ENCODE measurements at places on chromosomes 5 and 9.
A peak's percentile ranks its signal among the peaks of the same experiment; 100 is the strongest.

DNA sequence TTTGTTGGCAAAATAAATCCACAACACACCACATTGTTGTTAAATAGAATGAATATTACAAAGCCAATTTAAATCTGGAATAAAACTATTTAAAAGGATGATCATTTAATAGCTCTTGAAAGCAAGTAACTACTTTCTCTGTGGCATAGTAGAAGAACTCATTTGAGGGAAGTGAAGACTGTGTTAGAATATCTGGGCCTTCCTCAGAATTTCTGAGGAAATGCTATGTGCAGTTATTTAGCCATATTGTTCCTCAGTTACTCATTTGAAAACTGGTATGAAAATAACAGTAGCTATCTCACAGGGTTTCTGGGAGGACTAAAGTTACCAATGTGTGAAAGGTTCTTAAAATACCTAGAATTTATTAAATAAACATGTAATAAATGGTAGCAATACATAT is 595.8 kb downstream of the PSAT1 start:
- no peak for DNase-seq

DNA sequence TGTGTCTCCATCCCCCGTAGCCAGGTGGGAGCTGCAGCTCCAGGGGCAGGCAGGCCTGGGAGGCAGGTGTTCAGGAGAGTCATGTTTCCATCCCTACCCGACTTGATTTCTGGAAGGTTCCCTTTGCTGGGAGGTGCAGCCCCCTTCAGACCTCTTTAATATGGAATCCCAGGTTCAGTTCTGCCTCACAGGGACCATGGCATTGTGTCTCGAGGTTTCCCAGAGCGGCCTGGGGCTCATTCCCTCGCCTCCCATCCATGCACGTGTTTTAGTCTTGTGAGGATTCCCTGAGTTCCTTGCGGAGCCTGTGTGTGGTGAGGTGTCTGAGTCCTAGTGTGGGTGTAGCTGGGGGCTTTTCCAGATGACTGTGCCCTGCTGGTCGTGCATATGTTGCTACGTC is 16.5 kb upstream of the AHRR start:
- DNase-seq = peak; percentile 16

DNA sequence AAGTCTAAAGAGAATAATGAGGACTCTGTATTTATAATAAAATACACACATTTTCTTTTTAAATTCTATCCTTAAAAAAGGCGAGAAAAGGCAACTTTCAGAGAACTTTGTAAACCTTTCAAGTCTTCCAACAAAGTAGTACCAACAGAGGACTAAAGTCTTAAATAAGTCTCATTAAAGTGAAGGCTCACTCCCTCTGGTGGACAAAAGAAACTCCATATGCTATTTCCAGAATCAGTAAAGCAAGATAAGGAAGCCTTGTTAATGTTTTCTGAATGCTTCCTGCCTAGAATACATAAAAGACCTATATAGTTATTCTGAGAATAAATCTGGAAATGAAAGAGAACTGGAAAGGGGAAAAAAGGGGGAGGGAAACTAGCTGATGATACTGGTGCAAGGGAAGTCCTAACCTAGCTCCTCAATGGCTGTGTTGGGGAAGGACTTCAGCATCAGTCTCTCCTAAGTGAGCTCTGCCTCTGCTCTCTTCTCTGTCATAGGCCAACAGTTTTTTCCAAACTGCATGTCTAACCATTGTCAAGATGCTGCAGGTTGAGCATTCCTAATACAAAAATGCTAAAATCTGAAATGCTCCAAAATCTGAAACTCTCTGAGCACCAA is 7.2 kb downstream of the HMGCS1 start:
- DNase-seq = peak; percentile 36

GRCh38 chr5:36536616-36537005 is 69.8 kb upstream of the SLC1A3 start:
- no peak for DNase-seq

- DNase-seq = no peak
Measured at GRCh38 chr9:32706725-32707100, 71.2 kb upstream of the TAF1L start.

- DNase-seq = peak; percentile 100
Measured at GRCh38 chr9:127396808-127397645, at the start of gene SLC2A8. SLC2A8 (plus strand) TSS chr9:127397169; CDS start chr9:127397231, 62 bp downstream.

- no peak for DNase-seq
Measured at GRCh38 chr5:133801431-133801830, 167.0 kb downstream of the C5orf15 start.

DNA sequence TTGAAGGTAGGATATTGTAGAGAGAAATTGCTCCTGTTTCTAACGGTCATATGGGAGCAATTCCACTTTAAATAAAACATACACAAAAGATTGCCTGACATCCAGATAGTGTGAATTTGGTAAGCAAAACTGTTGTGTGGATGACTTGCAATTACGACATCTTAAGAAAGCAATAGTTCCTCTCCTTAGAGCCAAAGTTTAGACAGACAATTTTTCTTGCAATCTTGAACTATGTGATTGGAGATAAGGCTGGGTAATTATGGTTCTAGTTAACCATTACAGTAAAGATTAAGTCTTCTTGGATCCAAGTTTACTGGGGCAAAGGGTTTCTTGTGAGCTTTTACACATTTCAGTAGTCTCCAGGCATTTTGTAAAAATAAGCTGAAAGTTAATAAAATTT is 1080.6 kb upstream of the CDH6 start:
- DNase-seq = no peak

- DNase-seq = no peak
Measured at GRCh38 chr9:3647652-3648051, 121.9 kb upstream of the RFX3 start.

DNA sequence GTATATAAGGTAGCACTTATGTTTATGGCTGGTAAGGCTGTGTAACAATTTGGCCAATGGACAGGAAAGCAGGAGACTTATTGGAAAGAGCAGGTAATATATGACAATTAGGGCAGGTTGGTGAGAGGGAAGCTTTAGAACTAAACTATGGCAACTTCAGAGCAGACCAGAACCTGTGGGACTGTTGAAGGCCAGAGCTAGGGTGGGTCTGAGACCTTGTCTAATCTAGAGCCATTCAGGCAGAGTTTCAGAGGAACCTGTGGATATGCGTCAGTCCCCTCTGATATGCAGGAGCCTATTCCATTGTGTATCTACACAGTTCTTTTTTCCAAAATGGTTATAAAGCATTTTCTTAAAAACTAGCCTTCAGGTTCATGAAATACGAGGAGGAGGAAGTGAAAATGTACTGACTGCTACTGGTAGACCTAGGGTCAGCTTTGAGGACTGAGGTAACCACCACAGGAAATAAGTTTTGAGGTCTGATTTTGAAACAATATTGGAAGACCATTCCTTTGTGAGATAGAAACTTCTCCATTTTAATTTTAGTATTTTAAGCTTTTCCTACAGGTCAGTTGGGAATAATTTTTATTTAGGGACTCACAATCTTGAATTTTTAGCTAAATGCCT is 37.6 kb downstream of the ELL2 start:
- no peak for DNase-seq

- no peak for DNase-seq
Measured at GRCh38 chr9:37036776-37037502, 2.9 kb upstream of the PAX5 start.

DNA sequence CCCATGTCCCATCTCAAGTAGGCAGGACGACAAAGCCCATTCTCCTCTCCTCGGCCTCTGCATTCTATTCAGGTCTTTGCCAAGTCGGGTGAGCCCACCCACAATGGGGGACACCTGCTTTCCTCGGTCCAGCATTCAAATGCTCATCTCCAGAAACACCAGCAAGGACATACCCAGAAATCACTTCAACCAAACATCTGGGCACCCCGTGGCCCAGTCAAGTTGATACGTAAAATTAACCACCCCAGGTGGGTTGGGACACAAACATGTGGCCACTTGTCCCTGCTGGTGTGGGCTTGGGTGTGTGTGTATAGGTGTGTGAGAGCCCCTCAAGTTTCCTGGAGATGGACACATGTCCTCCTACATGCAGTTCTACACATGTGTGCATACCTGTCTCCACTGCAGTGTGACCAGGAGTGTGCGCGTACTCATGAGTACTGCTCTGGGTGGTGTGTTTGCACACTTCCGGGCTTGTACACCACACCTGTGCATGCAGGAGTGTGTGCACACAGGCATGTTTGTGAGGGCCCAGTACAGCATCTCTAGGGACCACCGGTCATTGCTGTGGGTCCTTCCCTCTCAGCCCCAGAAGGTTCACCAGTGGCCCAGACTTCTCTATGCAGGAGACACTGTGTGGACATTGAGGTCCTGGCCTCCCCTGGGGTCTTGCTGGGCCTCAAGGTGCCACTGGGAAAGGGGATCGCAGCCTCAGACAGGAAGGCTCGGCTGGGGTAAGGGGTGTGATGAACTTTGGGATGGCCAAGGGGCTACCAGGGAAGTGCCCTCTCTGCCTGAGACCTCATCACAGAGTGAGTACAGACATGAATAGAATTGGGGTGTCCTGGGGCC is 35.4 kb upstream of the RXRA start:
- no peak for DNase-seq

GRCh38 chr9:69965416-69966145 is 78.1 kb upstream of the MAMDC2 start:
- no peak for DNase-seq

DNA sequence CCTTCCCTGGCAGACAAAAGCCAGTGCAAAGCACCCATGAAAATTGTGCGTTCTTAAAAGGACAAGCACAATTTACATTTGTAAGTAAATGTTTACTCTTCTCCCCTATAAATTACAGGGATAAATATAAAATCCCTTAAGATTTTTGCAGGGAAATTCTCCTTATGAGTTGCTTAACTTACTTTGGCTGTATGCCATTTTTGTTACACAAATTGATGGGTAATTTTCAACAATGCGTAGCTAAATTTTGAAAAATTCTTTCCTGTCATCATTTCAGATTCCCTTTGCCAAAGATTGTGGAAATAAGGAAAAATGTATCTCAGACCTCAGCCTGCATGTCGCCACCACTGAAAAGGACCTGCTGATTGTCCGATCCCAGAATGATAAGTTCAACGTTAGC is 64.2 kb upstream of the ITGA2 start:
- no peak for DNase-seq

DNA sequence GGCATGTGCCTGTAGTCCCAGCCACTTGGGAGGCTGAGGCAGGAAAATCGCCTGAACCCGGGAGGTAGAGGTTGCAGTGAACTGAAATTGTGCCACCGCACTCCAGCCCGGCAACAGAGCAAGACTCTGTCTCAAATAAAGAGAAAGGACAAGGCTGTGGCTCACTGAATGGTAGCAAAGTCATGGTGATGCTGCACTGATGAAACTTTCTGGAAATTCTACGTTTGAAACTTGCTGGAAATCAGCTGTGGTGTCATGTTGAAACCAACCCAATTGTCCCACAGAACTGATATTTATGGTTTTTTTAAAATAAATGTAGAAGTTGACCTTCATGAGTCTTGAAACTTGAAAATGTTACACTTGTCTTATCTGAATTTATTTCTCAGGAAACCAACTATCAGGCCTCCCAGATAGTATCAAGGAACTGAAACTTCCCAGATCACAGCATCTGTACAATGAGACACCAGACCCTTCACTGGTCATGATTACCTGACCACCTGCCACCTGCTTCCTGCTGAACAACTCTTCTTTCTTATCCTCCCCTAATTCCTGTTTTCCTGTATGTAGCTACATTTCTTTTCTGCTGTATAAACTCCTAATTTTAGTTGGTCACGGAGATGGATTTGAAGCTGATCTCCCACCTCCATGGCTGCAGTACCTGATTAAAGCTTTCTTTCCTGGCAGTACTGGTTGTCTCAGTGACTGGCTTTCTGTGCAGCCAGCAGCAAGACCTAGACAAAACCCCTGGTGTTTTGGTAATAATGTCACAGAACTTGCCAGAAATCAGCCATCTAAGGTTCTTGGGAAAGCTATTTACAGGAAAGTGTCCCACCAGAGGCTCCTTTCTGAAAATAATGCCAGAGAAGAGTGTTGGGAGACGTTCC is 5.6 kb upstream of the TBC1D13 start:
- no peak for DNase-seq

DNA sequence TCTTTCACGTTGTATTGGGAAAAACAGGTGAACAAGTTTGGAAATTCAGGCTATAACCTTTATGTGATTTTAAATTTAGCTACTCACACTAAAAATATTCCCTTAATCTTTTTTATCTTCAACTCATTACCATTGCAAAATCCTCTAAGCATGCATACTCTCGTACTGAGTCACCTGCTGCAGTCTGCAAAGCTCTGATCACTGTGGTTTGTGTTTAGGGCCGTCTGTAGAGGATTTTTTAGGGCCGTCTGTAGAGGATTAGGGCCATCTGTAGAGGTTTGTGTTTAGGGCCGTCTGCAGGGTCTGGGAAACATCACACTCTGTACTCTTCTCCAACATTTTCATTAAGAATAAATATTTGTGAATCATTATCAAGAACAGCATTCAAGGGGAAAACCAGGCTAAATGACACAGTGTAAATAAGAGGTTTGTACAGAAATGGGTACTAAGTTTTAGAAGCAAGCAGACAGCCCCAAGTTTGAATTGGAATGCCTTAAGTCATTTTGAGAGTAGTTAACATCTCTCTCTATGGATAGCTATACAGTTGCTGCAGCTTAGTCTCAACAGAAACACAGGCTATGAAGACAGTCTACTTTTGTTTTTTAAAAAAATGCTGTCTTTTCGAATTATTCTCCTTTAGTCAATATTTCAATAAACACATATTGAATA is 155.0 kb upstream of the TSLP start:
- DNase-seq = no peak

- DNase-seq = no peak
Measured at GRCh38 chr5:169029661-169030274, 271.2 kb downstream of the SLIT3 start.

GRCh38 chr5:153099328-153099727 is 391.1 kb upstream of the GRIA1 start:
- DNase-seq = no peak

DNA sequence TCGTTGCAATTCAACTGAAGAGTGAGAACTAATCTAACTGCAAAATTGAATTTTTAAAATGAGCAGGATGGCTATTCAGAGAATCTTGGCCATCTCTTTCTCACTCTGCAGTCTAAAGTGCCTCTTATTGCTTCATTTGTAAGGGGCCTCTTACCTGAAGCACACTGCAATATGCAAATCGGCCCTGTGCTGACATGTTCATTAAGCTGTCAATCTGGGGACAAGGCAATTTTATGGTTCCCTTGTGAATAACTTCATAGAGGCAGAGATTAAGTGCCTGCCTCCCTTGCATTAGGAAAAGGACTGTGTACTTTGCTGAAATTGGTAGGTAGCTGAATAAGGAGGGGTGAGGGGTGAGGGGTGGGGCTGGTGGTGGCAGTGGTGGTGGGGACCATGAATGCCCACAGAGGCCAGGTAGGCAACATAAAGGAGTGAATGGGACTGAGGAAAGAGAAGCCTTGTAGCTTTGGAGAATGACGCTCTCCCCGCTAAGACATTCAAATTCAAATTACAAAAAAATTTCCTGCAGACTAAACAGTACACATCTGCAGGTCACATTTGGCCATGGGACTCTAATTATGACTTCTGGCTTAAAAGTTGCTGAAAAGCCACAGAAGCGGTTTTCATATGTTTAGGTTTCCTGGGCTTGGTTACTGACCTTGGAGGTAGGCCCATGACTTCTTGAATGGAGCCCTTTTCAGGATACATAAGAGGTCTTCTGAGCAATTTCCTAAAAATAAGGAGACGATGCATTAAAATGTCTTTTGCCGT is 25.0 kb downstream of the TNFSF8 start:
- DNase-seq = peak; percentile 32

Data from NCI-H345 (cell line).